ENCODE measurements at places on chromosomes 4 and X. TPM values are rescaled to one million over a fixed set of nuclear protein-coding genes. Genes with fewer than 3 reads are reported as not detected.

ADGRA3 gene
- 33.2 TPM for total RNA-seq

- peak; percentile 84 for DNase-seq
Measured at GRCh38 chr4:55396308-55397125, 760 bp downstream of the TMEM165 start.

HAND2 gene
- 69.3 TPM for total RNA-seq

MUC7 gene
- not detected for total RNA-seq

- DNase-seq: no peak
Measured at GRCh38 chr4:104449537-104449936, 45.2 kb downstream of the CXXC4 start.

GRCh38 chr4:7399440-7400234, 35.1 kb downstream of the PSAPL1 start:
- DNase-seq: no peak

All from right cardiac atrium (tissue), 5 donors.